ENCODE measurements at places on chromosomes 11 and 22. TPM values are rescaled to one million over a fixed set of nuclear protein-coding genes. Genes with fewer than 3 reads are reported as not detected.

DNA sequence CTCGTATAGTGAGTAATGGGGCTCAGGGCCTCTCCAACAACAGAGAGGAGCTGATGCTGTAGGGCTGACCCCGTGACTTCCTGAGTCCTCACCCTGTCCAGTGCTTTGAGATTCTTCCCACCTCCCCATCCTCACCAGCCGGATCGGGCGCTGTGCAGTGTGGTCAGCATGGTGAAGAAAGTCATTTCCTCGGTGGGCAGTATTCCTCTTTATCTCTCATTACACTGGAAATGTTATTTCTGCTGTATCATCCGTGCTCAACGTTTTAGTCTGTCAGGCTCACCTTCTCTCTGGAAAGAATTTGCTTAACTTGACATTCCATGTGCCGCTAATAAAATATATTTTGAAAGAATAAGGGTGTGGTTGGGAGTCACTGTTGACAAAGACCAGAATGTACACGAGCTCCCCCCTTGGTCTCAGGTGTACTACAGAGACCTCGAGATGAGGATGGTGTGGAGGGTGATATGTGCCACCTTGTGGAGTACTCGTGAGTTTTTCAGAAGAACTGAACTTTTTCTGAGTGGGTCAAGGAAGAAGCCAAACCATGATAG, 25.7 kb upstream of the SCGB1A1 start:
- DNase-seq: no peak

DNA sequence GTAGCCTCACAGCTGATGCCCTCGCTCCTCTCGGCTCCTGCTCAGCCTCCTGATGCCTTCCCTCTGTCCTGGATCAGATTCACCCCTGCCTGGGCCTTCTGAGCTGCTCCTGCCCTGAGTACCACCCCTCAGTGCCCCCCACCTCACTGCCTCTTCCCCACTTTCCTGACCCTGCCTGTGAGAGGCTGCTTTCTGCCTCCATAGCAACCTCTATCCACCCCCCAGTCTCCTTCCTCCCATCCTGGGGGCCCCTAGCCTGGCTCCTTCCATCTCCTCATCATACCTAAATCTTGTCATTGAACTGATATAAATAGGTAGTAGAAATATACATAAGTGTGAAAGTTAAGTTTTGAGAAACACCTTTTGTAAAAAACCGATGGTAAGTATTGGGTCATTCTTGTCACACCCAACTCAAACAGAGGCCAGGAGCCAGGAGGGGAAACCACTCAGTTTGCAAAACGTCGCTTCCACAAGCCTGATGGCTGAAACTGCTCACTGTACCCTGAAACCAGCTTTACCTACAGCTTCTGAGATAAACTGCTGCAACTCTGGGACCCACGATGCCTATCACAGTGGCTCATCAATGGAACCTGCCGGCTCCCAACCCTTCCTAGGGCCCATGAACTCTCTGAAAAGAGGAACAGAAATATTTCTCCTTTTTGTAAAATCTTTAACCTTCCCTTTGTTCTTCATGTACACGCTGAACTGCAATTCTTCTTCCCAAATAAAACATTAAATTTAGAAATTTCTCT, 4.8 kb upstream of the APOBEC3H start:
- no peak for DNase-seq

- DNase-seq: peak; percentile 24
These were observed 5.3 kb upstream of the OR52M1 start for GRCh38 chr11:4539603-4540219.

- DNase-seq: no peak
These were observed 16.4 kb upstream of the OR6M1 start for GRCh38 chr11:123822599-123822998.

DNA sequence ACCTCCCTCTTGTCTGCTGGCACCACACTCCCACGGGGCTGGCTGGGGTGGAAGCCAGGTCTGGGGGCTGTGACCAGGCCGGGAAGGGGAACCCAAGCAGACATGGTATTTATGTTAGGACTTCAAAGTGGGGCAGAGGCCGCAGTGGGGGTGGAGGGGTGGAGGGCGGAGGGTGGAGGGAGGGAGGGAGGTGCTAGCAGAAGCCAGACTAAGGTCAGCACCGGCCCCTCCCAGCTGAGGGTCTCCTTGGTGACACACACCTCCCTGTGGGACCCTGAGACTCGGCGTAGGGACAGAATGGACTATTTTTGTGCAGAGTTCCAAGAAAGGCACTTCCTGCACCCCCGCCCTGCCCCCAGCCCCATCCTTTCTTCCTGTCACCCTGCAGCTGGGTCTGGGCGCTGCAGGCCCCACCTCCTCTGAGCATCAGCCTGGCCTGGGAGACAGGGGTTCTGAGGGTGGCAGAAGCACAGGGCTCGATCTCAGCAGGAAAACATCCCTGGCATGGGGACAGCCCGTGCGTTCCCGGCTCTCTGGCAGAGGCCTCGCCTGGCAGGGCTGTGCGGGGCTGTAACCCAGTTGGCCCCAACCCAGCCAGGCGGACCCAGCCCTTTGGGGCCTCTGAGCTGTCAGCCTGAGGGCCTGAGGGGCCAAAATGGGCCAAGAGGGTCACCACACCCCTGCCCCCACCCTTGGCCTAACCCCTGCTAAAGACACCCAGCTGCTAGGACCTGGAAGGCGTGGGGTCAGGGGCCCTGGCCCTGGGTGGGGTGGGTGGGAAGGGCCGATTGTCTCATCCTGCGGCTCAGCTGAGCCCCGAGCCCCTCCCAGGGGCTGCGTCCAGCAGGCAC, 9.6 kb upstream of the CD248 start:
- peak; percentile 77 for DNase-seq

DNA sequence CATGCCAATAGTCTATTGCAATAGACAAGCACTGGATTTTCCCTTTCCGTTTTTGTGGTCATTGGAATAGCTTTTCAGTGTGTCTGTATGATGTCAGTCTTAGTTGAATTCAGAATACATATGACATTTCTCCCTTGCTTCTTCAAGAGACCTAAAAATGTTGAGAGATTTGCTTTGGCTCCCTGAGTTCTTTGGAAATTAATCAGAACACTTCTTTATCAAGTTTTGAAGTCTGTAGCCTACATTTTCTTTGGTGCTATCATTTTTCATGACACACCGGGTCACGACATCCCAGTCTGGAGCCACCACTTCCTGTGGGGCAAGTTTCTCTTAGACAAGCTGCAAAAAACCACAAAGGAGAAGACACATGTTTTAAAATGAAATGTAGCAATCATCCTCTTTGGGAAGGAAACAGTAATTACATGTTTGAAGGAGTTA, 847.1 kb downstream of the OPCML start:
- no peak for DNase-seq

GRCh38 chr11:10303558-10304363, 1.1 kb upstream of the ADM start:
- no peak for DNase-seq

DNA sequence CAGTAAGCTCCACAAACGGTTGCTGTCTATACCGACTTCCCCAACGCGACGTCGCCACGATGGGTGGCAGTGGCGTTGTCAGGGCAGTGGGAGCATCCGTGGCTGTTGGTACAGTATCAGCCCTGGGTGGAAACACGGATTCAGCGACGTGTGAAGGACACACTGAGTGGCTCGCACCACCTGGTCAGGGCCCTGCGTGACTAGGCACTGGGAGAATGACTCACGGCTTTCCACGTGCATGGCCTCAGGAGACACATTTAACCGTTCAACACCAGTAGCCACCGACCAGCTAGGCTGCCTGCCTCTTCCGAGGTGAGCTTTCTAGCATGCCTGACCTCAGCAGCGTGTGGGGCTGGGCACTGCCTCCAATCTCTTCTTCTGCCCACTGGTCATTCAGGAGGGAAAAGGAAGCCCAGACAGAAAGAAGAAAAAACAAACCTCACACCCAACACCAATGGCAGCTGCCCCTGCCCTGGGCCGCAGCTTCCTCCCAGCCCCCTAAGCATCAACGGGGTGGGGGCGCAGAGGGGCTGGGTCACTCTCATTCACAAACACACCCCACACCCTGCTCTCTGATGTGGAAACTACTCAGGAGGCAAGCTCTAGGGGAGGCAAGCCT, 59.0 kb downstream of the MYH9 start:
- no peak for DNase-seq

ZC3H12C gene
- 3.1 TPM for polyA plus RNA-seq

YAP1 gene
- 19.8 TPM for polyA plus RNA-seq

GRCh38 chr11:92894197-92894596, 75.3 kb upstream of the MTNR1B start:
- DNase-seq: no peak

OR4X1 gene
- polyA plus RNA-seq: not detected

GRCh38 chr22:46747646-46748045, 9.6 kb upstream of the CERK start:
- no peak for DNase-seq

All from heart right ventricle (tissue), 16 donors.